DND-41 (cell line): ENCODE measurements at places on chromosomes 3 and 15.

- no peak for DNase-seq
Measured at GRCh38 chr3:62209101-62209500, 164.2 kb downstream of the FEZF2 start.

DNA sequence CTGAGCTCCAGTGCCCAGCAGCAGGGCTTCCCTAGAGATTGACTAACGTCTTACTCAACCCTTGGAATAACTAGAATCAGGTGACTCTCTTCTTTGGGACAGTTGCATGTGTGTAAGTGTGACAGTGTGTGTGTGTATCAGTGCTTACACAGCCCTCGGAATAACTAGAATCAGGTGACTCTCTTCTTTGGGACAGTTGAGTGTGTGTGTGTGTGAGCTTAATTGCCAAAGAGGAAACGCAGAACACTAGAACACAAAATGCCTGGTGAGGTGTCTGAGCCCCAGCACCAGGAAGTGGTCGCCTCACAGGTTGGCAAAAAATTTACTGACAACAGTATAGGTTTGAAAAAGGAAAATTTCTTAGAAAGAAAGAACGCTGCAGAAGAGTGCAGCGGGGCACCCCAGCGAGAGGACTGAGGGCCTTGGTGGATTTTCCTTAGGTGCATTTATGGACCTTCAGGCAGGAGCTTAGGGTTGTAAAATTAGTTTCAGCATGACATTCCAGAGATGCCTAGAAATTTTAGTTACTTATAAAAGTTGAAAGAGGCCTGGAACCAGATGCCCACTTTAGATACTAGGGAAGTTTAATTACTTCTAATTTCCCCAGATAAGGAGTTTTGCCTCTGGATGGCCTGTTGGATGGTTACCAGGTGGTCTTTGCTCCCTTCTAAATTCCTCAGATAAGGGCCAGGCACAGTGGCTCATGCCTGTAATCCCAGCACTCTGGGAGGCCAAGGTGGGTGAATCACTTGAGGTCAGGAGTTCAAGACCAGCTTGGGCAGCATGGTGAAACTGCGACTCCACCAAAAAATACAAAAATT, 3.7 kb upstream of the WDR82 start:
- DNase-seq: peak; percentile 24

DNA sequence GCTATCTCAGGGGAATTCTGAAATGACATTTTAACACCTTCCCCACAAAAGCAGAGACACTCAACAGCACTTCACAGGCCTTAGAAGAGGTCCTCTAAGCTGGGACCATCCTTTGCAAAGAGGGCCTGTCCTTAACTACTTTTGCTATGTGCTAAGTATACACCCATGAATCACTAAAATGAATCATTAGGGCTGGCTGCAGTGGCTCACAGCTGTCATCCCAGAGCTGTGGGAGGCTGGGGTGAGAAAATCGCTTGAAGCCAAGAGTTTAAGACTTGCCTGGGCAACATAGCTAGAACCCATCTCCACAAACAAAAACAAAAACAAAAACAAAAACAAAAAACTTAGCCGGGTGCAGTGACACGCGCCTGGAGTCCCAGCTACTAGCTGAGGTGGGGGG, 53.9 kb upstream of the MELTF start:
- DNase-seq: no peak

GRCh38 chr3:58528629-58529028, 8.4 kb downstream of the ACOX2 start:
- DNase-seq: no peak

- DNase-seq: no peak
Measured at GRCh38 chr3:119637679-119638477, 22.5 kb downstream of the POPDC2 start.

DNA sequence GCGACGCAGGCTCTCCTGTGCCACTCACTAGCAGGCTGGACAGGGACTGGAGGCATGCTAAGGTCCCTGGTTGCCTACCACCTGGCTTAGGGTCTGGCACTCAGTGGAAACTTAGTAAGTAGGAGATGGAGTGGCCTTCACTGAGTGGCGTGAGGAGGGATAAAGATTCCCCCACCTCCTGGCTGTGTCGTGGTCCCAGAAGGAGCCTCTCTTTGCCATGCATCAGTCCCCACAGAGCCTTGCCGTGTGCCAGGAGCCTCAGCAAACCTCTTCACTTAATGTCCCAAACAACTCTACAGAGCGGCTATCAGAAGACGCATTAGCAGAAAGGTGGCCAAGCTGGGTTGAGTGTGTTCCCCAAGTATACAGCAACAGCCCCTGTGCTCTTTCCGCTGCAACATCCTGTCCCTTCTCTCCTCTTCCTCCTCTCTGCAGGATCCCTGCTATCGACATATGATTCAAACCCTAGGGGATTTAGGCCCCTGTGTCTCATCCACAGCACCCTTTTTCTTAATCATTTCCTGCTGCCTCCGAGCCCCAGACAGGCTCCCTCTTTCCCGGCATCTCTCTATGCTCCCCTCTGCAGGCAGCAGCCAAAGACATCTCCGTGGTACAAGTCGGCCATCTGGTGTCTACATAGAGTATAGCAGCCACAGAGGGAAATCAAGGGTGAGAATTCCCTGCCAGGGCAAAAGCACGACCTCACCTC, 66.7 kb downstream of the SLC6A1 start:
- DNase-seq: peak; percentile 35

DNA sequence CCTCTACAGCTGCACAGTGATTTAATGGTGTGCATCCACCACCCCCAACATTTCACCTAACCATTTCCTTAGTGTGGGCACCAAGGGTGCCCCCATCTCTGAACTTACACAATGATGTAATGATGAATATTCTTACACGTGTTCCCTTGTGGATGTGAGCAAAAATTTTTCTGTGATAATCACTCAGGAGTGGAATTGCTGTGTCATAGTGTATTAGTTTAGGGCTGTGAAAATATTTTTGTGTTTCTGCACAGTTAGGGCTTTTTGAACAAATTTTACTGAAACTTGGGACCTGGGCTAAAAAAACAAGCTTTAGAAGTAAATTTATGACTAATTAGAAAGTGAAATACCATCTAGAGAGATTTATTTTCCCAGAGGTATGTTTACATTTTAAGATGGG, 134.5 kb upstream of the CCNL1 start:
- DNase-seq: no peak

DNA sequence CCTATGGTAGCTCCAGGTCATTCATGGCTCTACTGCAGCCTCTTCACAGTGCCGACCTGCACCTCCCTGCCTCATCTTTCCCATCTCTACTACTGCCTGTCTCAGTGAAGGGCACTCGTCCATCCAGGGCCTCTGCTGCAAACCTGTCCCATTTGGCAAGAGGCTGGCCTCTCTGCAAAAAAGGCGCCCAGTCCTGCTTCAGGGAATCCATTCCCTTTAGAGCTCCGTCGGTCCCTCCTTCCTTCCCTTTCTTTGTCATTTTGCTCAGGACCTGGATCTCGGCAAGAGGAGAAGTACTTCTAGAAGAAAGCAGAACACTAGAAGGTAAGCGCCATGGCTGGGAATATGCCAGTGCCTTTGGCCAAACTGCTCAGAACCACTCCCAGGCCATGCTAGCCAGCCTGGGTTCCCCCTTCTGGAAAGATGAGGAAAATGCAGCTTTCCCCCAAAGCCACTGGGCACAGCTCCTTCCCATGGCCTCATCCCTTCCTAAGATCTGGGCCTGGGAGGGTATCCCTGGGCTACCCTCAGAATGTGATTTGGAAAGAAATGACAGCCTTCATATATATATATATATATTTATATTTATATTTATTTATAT, 6.4 kb upstream of the ISL2 start:
- DNase-seq: no peak

- DNase-seq: no peak
Measured at GRCh38 chr3:12955651-12956315, 114.4 kb upstream of the RPL32 start.

DNA sequence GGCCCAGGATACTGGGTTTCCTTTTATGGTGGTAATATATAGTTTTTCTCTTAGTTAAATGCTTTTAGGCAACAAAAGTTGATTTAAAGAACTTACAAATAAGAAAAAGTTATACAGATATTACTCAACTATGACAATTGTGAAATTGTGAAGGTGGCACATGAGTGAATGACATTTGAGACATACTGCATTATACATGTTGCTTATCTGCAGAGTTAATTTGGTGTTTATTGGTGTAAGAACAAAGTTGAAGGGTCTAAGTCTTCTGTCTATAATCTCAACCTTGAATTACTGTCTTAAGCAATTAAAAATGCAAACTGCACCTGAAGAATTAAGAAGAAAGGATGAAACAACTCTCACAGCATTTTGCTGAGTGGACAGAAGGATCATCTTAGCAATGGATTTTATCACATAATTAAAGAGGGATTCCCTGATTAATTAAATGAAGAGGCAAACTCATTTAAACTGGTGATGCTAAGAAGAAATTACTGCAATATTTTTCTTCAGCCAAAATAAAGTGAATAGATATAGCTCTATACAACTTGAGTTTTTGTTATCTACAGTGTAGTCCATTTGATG, 298.9 kb upstream of the TGFBR2 start:
- no peak for DNase-seq

GRCh38 chr3:41940393-41940792, 21.5 kb downstream of the ULK4 start:
- DNase-seq: no peak

GRCh38 chr15:80242132-80242769, 9.8 kb downstream of the CTXND1 start:
- no peak for DNase-seq

DNA sequence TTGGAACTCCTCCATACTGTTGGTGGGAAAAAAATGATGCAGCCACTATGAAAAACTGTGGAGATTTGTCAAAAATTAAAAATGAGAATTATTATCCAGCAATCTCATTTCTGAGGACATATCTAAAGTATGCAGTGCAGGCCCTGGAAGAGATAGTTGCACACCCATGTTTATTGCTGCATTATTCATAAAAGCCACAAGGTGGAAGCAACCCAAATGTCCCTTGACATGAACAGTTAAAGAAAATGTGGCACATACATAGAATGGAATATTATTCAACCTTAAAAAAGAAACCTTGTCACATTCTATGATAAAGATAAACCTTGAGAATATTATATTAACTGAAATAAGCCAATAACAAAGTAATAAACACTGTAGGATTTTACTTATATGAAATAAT, 80.9 kb upstream of the ARHGEF26 start:
- DNase-seq: no peak

DNA sequence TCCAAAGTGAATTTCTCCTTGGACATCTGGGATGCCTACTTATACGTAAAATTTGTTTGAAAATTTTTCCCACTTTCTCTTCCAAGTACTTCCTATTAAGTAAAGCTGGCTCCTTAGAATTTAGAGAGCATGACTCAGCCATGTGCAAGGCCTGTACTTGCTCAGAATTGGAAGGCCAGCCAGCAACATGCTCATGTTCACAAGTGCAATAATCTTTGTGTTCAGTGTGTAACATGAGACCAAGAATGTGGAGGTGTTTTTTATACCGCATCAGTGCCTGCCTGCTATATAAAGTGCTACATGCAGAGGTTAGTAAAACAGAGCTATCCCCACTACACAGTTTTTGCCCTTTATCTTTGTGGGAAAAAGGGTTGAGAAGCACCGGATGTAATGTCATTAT, 151.9 kb upstream of the FEZF2 start:
- no peak for DNase-seq

GRCh38 chr3:26193558-26193957, 403.7 kb downstream of the OXSM start:
- DNase-seq: no peak

GRCh38 chr15:44157679-44158078, 37.4 kb downstream of the FRMD5 start:
- no peak for DNase-seq

- no peak for DNase-seq
Measured at GRCh38 chr15:64766058-64766457, 9.3 kb downstream of the RBPMS2 start.

- no peak for DNase-seq
Measured at GRCh38 chr3:107933450-107933849, 157.4 kb downstream of the CD47 start.

DNA sequence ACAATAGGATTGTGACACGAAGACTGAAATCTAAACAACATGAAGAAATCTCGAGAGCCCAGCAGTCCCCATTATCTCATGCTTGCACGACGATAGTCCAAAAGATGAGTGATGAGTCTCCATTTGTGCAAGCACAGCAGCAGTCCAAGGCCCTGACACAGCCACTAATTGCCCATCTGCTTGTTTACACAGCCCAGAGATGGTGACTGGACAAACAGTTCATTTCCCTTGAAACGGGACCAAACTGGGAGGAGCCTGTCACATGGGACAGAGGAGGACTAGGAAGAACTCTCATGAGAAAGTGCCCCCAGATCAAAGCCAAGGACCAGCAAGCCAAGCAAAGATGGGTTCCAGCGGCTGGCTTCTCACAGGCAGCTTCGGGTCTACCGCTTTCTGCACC, 121.0 kb downstream of the GREM1 start:
- DNase-seq: no peak

DNA sequence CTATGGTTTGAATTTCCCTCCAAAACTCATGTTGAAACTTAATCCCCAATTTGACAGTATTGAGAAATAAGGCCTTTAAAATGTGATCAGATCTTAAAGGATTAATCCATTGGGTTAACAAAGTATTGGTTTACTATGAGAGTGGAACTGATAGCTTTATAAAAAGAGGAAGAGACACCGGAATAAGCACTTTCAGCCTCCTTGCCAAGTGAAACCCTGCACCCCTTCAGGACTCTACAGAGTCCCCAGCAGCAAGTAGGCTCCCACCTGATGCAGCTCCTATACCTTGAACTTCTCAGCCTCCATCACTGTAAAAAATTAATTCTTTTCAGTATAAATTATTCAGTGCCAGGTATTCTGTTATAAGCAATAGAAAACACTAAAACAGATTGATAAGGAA, 348.3 kb downstream of the CGGBP1 start:
- no peak for DNase-seq

DNA sequence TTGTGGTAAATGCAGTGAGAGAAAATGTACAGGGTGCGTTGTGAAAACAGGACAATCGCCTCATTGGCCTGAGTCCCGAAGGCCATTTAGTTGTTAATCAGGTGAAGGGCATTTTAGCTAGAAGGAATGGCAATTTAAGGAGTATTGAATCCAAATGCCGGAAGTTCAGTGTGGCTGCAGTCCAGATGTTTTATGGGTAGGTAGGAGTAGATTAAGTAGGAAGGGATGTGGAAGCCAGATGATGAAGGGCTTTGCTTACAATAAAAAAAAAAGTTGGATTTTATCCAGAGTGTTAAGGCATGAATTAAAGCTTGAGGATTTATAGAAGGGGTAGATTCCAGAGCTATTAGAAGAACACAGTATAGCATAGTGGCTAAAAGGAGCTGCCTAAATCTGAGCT, 572.7 kb downstream of the NLGN1 start:
- no peak for DNase-seq

- DNase-seq: peak; percentile 31
Measured at GRCh38 chr3:158434412-158435038, 136.5 kb upstream of the MLF1 start.

DNA sequence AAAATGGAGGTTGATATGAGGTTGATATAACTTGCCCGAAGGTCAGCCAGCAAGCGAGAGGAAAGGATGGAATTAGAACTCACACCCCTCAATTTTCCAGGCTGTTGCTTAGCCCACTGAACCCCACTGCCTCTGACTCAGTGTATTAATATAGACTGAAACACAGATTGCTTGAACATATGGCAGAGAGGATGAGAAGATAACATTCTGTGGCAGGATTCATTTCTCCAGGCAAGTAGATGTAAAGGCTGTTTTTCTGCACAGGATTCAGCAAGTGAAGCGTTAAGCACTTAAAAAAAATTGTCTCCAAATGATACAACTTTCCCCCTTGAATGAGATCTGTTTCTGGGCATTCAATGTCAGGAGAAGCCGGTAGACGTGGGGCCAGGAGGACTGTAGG, 335.2 kb downstream of the GAP43 start:
- no peak for DNase-seq

GRCh38 chr15:89462198-89462912, 34.0 kb downstream of the RHCG start:
- DNase-seq: peak; percentile 18

- no peak for DNase-seq
Measured at GRCh38 chr15:35142578-35142977, 57.5 kb upstream of the NANOGP8 start.
